ENCODE measurements at places on chromosomes 2 and 18. TPM values are rescaled to one million over a fixed set of nuclear protein-coding genes. Genes with fewer than 3 reads are reported as not detected.

- DNase-seq, result no peak
Measured at GRCh38 chr18:7062811-7063210, 54.8 kb downstream of the LAMA1 start.

MYO5B gene
- 5.5 TPM for total RNA-seq

TRABD2A gene
- total RNA-seq, result 3.7 TPM

ALLC gene
- total RNA-seq, result not detected

TWIST2 gene
- total RNA-seq, result 24.7 TPM

LIPG gene
- total RNA-seq, result 66.5 TPM
